AG08396 (cell line): ENCODE measurements at places on chromosomes 2 and 18.

GRCh38 chr2:209208211-209208610 is 215.6 kb upstream of the MAP2 start:
- no peak for DNase-seq

DNA sequence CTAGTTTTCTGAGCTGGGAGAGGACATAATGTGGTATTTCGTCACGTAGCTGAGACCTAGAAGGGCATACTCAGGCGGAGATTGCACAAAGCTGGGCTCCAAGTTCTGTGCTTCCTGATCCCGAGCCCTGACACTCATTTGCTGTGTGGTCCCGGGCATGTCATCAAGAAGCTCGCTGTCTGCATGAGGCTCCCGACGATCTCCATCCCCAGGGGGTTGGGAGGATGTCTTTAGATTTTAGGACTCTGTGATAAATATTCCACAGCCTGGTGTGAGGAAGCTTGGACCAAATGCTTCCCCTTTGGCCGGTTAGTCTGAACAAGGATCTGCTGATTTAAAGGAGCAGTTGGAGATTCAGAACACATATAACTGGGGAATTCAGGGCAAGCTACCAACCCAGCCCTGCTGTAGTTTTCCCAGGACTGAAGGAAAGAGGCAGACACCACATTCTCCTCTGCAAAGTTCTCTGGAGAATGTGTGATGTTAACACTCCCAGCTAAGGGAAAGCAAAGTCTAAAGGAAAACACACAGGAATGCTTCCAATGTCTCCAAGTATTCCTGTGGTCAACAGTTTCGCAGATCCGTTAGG is 2.3 kb downstream of the KCNE4 start:
- no peak for DNase-seq

- DNase-seq: no peak
Observed at GRCh38 chr18:11162889-11163288, 13.5 kb upstream of the PIEZO2 start.

GRCh38 chr18:12517142-12517825 is 109.6 kb downstream of the PRELID3A start:
- DNase-seq: no peak

DNA sequence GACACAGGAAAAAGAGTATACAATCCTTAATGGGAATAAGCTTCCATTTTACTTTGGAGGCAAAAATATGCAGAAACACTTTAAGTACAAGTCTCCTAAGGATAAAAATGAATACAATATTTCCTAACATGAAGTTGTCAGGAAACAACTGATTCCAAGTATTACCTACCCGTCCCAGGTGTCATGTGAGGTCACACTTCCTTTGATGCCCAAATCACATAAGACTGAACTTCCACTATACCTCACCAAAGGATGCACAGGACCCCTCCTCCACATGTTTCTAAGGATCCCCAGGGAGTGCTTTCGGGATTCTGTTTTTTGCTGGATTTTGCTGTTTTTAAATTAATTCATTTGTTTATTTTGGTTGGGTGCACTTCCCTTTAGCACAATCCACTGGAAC is 438.5 kb upstream of the TCF4 start:
- no peak for DNase-seq

DNA sequence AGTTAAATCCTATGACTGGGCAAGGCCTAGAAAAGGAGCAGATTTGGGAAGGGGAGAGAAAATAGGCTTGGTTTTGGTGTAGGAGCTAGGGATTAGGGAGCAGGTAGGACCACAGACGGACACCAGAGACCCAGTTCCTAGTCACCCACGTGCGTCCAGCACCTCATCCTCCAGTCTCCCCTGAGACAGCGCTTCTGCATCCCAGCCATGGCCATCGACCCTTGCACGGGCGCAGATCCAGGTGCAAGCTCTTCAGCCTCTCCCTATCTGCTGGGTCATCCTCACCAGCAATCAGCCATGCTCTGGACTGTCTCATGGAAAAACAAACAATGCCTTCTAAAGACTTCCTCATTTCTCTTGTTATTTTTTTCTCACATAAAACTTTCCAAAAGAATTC is 246.8 kb upstream of the RAB6C start:
- no peak for DNase-seq

GRCh38 chr18:9779630-9780029 is 71.5 kb downstream of the RAB31 start:
- no peak for DNase-seq

DNA sequence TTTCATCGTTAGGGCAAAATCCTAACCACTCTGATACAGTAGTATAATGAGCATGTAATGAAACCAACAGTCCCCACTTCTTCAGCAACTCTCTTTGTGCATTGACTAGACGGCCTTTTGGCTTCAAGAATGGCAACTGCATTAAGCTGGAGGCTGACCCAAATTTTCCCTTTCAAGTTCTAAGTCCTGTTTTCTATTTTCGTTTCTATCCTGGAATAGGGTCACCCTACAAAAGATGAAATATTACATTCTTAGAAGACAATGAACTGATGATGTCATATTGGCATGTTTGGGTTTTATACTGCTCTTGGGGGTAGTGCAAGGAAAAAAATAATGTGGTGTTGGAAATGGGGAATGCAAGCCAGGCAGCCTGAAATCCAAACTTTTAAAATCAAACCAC is 254.4 kb downstream of the ETAA1 start:
- no peak for DNase-seq

DNA sequence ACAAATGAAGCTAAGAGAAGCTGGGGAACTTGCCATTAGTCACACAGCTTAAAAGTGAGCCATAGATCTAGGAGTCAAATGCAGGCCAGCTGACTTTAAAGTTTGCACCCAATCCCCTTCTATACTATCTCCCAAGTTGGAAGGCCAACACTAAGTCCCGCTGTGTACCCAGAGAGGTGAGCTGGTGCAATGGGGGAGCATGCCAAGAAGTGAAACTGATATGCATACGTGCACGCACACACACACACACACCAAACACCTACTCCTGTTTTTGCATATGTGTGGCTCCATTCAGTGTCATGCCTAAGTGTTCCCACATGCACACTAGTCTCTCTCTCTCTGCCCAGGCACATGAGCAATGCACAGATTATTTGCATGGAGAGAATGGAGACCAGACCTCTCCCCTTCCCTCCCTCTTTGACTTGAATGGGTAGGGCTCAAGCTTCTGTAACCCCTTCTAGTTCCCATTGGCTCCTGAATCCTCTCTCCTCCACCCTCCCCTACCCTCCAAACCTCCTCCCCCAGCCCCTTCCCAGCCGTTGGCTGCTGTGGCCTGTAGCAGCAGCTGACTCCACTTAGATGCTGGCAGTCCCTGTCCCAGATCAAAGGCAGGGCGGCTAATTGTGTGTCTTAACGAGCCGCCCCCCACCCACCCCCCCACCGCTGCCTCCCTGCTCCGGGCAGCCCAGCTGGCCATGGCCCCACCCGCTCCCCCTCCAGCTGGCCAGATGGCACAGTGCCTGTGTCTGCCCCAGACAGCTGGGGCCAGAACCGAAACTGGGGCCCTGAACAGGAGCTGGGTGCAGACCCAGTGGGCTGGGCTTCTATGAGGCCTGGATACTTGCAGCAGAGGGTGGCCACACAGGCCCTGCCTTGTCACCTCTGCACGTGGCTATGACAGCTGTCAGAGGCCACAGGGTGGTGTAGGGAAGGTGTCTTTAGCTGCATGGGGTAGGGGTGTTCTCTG is 5.6 kb downstream of the WNT10A start:
- no peak for DNase-seq

GRCh38 chr18:62690236-62690815 is 25.0 kb upstream of the PHLPP1 start:
- no peak for DNase-seq

DNA sequence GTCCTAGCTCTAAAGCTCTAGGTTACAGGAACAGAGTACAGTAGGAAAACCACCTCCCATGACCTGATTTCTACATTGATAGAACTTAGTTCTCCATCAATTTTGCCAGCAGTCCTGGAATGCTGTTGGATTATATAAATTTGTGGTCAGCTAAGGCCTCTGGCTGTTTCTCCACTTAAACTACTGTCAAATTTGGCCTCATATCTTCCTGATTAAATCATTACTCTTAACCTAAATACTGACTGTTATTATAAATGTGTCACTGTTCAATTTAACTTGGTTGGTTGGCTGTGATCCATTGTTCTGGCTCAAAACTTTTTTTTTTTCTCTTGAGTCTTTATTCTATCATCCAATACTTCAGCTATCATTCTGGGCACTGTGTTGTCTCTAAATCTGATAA is 71.2 kb downstream of the TGFA start:
- DNase-seq: no peak

- no peak for DNase-seq
Observed at GRCh38 chr2:14223576-14223975, 408.9 kb upstream of the LRATD1 start.

GRCh38 chr2:208415255-208415654 is 8.7 kb downstream of the PTH2R start:
- no peak for DNase-seq

GRCh38 chr2:148926291-148926961 is 51.4 kb downstream of the KIF5C start:
- peak; percentile 50 for DNase-seq

DNA sequence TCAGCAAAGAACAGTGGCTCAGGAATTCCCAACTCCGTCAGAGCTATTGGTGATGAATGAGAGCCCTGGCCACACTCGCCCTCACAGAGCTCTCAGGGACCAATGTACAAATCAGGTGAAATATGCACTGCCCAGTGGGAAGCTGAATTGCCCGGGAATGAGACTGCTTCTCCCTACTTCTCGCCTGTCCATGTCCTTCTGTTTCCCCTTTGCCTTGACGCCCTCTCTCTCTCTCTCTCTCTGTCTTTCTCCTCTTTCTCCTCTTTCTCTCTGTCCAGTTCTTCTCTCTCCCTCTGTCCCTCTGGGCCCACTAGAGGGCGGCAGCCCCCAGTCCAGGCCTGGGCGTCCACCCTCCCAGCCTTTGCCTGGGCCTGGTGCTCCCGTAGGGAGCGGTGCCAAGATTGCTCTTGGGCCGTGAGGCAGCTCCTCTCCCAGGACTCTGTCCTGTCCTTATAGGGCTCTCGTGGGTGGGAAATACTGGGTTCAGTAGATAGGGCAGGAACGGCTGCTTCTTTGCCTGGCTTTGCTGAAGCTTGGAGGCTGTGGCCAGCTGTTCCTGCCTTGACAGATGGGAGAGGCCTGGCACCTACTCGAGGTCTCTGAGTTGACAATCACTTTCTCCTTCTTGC is 28.4 kb upstream of the PUM2 start:
- DNase-seq: peak; percentile 86

DNA sequence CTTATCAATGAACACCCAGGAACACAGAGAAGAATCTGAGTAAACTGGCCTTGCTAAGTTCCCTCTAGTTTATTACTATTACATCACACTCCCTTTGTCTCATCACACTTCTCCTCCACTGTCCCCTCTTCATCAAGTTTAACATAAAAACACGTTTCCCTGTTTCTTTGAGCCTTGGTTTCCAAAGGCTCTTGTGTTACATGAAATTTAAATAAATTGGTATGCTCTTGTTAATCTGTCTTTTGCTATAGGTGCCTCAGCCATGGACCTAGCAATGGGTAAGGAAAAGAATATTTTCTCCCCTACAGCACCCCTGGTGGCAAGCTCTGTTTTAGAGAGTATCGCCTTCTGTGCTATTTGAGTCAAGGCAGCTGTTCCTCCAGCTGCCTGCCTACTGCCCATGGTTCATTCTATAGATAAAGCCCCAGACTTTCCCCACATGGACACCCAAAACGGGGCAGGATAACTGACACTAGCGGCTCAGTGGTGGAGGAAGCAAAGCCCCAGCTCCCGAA is 31.8 kb downstream of the TGIF1 start:
- DNase-seq: peak; percentile 53

DNA sequence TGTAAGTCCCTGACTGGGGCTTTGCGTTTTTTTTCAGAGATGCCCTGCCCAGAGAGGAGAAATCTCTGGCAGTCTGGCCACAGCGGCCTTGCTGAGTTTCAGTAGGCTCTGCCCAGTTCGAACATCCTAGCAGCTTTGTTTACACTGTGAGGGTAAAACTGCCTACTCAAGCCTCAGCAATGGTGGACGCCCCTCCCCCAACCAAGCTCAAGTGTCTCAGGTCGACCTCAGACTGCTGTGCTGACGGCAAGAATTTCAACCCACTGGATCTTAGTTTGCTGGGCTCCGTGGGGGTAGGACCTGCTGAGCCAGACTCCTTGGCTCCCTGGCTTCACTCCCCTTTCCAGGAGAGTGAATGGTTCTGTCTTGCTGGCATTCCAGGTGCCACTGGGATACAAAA is 31.7 kb downstream of the L3MBTL4 start:
- no peak for DNase-seq

DNA sequence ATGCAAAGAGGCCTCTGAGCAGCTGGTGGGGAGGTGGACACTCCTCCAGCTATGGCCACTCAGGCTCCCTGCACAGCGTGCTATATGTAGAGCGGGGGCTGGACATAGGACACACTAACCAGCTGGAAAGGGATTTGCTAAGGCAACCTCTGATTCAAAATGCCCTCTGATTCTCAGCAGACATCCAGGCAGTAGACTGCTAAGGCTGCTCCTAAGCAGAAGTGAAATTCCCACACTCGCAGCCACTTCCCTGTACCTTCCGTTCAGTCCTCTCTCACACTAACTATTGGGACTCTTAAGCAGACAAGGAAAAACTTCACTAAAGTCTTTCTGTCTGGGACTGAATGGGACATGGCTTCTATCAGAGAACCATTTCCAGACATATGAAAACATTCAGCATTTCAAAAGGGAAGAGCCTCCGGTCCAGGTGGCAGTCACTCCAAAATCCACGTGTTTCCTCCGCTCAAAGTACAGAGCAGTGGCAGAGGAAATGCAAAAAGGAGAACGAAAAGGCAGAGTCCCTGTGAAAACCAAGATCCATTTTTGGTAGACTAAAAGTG is 265.8 kb downstream of the TTC32 start:
- no peak for DNase-seq

- no peak for DNase-seq
Observed at GRCh38 chr2:17713291-17713690, 40.3 kb downstream of the SMC6 start.

GRCh38 chr2:101251844-101252407 is 760 bp upstream of the CNOT11 start:
- no peak for DNase-seq

DNA sequence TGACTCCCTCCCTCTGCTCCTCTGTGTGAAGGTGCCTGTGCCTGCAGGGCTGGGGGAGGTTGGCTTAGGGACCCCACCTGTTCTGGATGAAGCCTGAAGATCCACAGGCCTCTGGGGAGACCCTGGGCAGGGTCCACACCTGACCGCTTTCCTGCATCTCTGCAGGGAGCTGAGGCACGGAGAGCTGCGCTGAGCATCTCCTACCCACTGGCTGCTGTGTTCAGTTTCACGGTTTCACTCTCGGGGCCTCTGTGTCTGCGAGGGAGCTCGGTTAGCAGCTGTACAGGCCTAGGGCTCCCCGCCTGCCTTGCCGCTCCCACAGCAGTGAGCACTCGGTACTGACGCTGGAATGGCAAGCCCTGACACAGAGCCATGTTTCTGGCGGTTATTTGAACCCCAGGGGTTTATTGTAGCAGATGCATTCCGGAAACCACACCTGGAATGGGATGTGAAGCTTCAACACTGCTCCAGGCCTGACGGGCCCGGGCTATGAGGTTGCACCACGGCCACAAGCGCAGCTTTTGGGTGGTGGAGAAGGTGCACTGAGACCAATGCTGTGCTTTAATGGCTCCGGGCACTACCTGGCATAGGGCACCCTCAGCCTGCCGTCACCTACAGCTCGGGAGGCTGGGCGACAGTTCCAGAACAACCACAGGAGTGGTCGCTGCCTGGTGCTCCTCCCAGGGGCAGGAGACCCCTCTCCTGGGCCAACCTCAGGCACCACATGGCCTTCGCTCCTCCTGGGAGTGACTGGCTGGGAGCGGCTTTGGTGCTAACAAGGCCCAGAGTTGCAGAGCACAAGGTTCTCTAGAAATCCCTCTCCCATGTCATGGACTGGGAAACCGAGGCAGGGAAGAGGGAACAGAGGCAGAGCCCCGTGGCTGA is 257.9 kb downstream of the NDUFA10 start:
- DNase-seq: no peak

GRCh38 chr18:9760641-9761040 is 52.5 kb downstream of the RAB31 start:
- DNase-seq: no peak
